ENCODE measurements at places on chromosomes 11 and 22.

GRCh38 chr11:30605036-30605605 is 19.0 kb upstream of the MPPED2 start:
- no peak for DNase-seq

GRCh38 chr11:118620529-118621070 is 13.2 kb downstream of the PHLDB1 start:
- DNase-seq, result no peak

DNA sequence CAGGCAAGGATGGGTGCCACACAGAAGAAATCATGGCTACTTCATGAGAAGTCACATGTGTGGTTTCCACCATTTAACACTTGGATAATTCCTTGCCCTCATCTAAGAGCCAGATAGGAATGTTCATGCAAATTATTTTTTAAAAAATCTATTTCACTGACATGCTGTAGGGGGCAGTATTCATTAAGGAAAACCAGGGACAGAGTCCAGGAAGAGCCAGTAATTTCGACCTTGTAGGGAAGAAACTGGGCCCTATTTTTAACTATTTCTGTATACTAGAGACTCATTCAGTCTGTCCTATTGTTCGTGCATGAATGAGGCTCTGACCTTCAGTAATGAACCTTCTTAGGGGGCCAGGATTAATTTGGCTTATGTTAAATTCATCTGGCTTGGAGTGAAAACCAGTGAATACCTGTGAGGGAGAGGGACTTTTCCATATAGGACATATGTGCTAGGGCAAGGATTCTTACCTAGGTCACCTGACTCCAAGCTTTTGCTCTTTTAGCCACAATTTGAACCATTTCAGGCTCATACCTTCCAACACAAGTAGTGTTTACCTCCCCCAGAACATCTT is 192.7 kb downstream of the NAV2 start:
- DNase-seq, result no peak

- no peak for DNase-seq
Measured at GRCh38 chr11:65150509-65151299, 16.4 kb upstream of the SYVN1 start.

DNA sequence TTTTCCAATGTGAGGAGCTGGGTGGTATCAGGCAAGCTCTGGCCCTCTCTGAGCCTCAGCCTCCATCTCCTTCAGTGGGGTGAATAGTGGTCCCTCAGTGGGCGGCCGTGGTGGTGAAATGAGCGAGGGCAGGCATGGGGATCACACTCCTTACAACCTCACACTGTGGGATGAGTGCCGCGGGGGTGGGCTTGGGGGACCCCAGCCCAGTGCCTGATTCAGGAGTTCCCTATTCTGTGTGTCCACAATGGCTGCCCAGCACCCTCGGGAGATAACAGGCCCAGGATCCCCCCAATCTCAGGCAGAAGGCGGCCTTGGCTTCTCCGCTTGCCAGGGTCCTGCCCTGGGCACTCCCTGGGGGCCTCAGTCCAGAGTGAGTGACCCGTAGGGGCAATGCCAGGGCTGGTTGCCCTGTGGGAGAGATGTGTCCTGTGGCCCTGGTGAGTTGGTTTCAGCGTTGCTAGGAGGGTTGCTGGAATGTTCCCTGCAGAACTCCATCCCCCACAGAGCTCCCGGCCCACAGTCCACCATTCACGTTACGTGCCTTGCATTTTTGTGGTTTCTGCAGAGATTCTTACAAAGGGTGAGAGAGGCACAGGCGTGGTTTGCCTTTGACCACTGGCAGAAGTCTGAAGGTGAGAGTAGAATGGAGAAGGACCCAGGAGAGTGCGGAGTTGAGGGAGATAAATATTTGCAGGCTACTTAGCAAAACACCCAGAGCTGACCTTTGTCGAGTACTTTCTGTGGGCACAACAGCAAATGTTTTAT is 2.9 kb downstream of the ALDH3B1 start:
- DNase-seq, result no peak

- no peak for DNase-seq
Measured at GRCh38 chr11:829176-829846, 1.6 kb downstream of the CRACR2B start.

- DNase-seq, result no peak
Measured at GRCh38 chr11:85826116-85826855, 15.3 kb upstream of the SYTL2 start.

DNA sequence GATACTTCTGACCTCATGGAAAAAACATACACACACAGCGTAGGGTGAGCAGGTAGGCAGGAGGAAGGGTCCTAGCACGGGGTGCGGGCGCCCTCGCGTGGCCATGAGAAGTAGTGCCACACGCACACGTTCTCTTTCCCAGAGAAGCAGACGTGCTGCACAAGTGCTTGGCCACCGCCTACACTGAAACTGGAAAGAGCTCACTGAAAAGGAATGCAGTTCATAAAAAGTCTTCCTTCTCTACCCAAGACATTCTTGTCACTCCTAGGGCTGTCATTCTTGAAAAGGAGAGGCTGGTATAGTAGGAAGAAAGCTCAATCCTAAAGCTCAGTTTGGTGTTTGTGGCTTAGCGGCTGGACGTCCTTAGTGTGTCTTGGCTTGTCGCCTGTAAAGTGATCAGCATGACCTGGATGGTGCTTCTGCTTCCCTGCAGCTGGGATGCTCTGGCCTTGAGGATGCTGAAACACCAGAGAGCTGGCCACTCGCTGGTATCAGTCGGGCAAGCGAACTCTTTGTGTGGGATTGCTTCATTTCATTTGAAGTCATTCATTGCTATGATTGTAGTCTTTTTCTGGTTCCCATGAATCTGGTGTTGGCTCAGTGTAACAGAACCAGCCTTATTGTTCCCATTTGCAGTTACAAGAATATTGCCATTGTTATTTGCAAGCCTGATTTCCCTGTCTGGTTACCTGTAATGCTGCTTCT is 303.8 kb downstream of the NTM start:
- no peak for DNase-seq

DNA sequence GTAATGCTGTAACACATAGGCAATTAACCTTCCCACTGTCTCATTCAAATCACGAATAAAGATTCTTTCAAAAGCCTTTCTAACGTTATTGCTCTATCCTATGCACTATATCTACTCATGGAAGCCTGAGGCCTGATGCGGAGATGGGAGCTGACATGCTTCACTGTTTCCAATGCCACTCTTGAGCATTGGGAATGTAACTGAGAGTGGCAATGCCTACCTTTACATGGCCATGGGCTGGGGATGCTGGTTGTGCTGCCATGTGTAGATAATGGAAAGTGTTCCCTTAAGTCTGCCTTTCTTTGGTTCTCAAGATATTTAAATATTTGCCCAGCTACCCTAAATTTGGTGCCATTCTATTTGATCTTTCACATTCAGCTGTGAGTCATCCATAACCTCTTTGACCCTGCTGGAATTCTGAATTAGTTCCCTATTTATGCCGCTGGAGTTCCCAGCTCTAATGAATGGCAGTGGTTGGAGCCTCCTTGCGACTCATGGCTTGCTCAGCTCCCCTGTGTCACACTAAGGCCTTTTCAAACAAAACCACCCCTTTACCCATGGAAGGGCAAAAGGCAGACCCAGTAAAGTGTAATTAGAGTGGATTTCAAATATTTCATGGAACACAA is 21.4 kb upstream of the DKK3 start:
- DNase-seq, result no peak

GRCh38 chr22:17581631-17582030 is 18.3 kb downstream of the SLC25A18 start:
- DNase-seq, result no peak

DNA sequence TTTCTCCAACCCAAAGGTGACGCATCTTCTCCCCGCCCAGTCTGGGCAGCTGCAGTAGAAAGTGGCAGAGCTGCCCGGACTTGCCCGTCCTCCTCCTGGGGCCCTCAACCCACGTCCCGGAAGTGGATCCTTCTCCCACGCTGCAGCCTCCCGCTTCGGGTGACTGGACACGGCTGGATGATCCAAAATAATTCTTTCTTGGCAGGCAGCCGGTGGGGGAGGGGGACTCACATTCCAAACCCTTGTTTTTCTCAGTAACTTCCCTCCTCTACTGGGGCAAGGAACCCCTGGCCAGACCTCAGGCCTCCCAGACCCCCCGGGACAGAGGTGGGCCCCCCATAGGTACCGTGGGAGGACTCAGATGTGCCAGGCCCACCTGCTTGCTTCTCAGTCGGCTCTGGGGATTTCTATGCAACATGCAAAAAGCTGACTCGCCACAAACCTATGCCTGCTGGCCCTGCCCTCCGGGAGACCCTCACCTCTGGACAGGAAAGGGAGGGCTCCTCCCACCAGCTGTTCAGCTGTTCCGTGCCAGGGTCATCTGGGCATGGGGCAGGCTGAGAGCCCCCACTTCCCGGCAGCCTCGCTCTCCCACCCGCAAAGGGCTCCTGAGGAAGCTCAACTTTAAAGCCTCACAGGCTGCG is 1.4 kb downstream of the PLXNB2 start:
- no peak for DNase-seq

DNA sequence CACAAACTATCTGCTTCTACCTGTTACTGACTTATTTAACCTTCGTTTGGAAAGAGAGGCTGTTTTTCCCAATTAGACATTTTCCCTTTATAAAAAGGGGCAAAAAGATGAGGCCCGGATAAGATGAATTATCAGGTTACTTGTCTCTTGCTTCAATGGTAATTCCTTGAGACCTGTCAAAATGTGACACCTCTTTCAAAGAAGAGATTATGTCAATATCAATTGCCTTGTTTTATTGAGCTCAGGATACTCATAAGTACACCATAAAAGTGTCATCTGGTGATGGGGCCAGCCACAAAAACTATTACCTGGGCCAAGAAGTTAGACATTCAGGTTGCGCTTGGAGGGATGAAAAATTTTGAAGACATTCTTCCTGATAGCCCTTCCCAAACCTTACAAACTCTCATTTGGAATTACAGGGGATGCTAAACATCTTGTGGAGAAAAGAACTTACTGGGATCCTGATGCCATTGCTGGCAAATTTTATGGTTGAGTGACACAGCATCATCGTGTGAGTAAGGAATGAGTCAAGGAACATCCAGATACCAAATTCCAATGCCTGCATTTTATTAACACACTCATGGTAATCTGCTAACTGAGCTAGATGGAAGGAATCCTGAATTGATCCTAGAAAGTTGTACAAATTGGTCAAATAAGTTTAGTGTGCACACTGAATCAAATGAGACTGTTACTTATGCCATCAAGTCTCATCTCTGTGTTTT is 1071.2 kb downstream of the LRRC4C start:
- no peak for DNase-seq

DNA sequence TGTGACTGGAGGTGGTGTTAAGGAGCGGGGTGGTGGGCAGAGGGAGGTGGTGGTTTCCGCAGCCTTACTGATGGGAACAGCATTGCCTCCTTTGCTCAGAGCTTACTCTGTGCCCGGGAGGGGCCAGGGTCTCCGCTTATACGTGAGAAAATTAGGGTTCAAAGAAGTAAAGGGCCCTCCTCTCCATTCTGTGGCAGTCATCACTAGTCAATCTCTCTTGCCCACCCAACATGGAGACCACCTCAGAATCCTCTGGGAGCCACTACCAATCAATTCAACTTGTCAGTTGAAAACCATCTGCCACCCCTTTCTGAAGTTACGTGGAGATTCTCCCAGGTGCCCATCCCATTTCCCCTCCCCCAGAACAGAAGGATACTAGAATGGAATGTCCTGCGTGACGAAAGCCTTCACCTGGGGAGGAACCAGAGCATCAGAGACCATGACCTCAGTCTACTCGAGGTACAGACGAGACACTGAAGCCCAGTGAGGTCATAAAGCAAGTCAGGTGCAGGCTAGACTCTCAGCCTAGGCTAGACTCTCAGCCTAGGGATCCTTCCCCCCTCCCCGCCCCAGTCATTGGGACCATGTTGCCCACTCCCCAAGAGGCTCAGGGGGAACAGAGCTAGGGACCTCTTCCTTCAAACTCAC is 2.0 kb downstream of the SELENOM start:
- DNase-seq, result no peak

All from activated CD4-positive, alpha-beta T cell treated with anti-CD3 and anti-CD28 coated beads, Interleukin-2, amount 50 U/mL, for 24 hours (primary cell).